ENCODE measurements at places on chromosomes 2 and 18.

GRCh38 chr2:75284345-75284744 is 85.0 kb upstream of the TACR1 start:
- no peak for DNase-seq

DNA sequence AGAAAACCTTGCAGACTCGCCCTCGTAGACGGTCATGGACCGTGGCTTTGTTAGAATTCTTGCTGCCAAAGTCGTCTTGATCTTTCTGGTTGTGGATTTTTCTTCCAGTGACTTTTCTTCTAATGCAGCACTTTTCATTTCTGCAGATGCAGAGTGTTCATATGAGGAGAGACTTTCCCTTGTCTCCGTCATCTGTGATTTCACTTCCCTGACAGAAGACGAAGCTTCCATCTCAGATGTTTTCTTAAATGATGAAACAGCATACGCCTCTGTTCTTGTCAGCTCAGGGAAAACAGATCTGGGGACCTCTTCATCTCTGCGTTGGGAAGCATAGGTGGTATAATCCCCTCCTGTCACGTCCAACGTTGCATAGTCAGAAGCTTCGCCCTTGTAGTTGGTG is 50.9 kb downstream of the PLEKHA3 start:
- no peak for DNase-seq

DNA sequence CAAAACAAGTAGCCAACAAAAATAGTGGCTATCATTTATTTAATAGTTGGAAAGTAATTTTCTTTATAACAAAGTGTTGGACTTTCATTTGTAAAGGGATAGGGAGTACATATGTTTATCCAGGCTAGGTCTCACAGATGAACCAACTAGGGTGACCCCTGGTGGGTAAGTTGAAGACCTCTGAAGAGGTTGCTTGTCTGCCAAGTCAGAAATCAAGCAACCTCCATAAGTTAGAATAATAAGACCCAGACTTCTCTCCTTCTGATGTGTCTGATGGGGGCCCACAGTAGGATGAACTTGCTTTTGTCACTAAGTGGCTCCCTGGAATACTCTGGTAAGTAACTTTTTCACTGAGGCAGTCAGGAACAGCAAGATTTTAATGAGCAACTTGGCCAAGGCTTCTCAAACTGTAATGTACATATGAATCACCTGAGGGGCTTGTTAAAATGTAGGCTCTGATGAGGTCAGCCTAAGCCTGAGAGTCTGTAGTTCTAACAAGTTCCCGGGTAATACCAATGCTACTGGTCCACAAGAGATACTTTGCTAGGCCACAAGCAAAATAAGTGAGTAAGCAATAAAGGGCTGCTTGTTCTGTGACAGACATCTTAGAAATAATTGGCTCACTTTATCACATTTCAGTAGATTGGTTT is 319.6 kb downstream of the PIK3C3 start:
- no peak for DNase-seq

DNA sequence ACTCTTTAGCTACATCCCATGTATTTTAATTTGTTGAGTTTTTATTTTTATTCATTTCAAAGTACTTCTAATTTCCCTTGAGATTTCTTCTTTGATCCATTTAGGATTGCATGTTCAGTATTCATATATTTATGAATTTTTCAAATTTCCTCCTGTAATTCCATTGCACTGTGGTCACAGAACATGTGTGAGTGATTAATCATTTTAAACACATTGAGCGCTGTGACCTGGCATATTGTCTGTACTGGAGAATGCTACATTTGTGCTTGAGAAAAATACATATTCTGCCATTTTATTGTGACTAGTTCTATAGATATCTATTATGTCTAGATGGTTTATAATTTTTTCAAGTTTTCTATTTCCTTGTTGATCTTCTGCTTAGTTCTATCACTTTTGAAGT is 353.7 kb downstream of the RAD51AP2 start:
- no peak for DNase-seq

- DNase-seq = peak; percentile 29
Measured at GRCh38 chr2:9914384-9915065, 37.0 kb upstream of the GRHL1 start.

DNA sequence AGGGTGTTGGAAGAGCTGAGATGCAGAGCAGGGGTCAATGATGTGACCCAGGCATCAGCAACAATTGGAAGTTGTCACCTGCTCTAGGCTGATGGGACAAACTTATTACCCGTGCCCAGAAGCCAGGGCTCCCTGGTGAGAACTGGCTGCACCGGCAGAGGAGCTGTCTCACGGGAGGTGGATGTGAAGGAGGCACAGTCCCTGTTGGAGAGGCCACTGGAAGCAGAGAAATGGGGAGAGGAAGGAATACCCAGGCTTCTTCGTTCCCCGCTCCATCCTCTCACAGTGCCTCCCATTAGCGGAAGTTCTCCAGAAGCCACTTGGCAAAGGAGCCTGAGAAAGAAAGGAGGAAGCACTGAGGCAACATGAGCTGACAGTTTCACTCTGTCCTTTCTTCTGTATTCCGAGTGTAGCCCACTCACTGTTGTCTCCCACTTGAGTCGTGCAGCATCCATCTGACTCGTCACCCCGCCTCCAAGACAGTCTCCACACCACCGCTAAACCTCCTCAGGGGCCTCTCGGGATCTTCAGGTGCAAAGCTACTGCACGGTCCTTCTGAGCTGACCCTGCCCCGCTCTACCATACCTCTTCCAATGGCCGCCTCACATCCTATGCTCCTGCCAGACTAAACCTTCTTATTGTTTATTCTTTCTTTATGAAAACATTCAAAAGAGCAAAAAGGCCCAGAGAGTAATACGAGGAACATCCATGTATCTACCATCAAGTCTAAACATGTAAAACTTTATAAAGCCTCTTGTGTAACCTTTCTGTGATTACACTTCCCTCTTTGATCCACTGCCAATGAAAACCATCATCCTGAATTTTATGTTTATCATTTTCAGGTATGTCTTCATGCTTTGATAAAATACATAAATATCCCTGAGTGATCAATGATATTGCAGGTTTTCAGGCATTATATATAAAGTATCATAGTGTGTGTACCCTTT is 19.1 kb upstream of the AFTPH start:
- no peak for DNase-seq

DNA sequence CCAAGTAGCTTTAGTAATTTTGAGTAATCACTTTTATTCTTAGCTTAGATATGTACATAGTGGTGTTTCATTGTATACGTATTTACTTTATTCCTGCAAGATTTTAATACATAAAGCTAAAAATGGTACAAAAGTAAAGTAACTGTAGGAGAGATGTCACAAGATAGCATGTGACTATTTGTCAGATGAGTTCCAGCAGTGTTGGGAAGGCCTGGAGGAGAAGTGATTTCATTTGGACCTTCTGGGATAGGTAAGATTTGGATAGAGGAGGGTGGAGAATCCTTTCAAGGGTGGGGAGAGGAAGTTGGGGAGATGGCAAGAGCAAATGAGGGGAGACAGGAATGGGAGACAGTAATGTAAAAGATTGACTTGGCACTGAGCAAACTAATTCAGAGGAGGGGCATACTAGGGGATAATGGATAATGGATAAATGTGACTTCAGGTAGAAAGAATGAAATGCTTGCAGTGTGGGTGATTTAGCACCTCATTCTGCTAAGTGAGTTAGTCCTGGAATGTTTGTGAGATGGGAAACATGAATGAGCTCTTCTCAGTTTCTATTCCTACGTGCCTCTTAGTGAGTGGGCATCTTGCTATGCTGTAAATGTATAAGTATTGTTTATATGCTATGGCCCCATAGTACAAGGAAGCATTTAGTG is 10.5 kb downstream of the WDR43 start:
- DNase-seq = no peak

DNA sequence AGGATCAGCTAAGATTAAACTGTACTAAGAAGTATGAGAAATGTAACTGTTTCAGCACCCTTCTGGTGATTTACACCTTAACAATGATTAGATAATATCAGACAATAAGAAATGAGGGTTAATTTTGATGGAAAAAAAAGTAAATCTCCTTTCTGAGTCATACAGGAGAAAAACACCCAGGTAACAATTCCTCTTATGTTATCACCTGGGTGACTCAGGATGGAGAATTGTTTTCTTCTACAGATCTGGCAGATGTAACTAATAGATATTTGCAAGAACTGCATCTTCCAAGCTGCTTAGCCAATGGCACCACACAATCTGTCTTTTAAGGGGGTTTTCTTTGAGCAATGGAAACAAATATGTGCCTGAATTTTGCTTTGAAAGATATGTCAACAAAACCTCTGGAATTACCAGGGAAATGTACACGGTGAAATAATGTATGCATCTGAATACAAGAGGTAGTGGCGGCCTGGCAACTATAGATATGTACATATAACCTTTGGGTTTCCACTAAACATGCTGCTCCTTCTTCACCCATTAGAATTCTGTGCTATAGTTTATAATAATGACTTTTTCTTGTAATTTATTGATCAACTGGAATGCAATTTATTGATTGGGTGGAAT is 407.9 kb downstream of the CPS1 start:
- no peak for DNase-seq

DNA sequence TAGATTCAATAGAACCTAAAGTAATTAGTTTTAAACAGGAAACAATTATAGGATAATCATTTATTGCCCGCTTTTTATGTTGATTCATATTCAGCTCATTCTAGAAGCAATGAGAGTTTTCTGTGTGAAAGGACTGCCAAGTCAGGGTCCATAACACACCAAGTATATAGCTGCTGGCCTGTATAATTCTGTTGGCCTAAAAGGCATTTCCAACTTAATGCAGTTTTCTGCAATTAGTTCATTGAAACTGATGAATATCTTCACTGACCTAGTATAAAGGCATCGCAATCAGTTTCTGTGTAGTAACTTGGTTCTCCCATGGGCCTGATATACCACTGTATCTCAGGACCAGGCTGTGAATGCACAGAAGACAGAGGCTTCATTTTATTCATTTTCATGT is 69.1 kb upstream of the GRB14 start:
- no peak for DNase-seq

- no peak for DNase-seq
Measured at GRCh38 chr2:187826023-187826422, 271.8 kb upstream of the TFPI start.

DNA sequence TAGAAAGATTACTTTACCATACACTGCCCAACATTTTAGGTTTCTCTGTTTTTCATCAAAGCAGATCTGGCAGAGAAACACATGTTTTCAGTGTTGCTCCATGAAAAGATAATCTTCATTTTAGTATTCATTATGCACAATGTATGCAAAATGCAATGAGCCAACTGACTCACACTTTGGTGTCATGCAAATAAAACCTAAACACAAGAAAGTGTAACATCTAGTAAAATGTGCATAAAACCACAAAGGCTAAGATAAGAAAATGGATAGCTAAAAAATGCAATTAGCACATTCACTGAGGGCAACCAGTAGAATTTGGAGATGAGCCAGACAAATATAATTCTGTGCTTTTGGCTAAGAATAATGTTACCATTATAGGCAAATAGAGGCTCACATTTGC is 203.5 kb upstream of the UBE2E3 start:
- DNase-seq = no peak

DNA sequence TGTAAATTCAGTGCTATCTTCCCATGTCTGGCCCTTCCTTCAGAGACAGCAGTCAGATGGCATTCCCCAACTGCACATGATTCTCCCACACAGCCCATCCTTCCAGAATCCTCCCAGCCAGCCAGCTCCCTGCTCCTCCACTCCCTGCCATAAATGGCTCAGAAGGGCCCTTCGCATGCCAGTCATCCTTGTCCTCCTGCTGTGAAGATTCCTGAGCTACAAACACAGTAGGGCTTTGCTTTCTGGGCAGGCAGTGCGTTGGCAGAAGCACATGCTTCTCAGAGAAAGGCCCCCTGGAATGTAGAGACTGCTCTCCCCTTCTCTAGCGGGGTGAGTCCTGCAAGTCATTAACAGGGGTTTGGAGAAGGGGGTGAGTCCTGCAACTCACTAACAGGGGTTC is 71.9 kb downstream of the TEX51 start:
- no peak for DNase-seq

- no peak for DNase-seq
Measured at GRCh38 chr2:20438334-20439192, 8.3 kb upstream of the RHOB start.

- no peak for DNase-seq
Measured at GRCh38 chr18:67961701-67962440, 445.4 kb upstream of the DSEL start.

DNA sequence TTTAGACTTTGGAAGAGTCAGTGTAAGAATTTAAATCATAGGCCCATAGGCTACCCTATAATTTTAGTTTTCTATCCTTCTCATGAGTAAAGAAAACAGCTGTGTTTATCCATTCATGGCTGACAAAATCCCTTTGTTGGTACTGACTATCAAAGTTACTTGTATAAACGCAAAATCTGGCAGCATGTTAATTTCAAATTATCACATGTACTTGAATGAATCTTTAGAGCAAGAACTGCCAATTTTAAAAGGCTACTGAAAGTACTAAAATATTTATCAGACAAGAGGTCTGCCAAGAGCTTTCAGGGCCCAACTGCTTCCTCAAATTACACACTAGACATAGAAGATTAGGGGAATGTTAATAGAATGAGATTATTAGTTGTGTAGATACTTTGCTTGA is 66.6 kb downstream of the MYL12B start:
- DNase-seq = no peak

DNA sequence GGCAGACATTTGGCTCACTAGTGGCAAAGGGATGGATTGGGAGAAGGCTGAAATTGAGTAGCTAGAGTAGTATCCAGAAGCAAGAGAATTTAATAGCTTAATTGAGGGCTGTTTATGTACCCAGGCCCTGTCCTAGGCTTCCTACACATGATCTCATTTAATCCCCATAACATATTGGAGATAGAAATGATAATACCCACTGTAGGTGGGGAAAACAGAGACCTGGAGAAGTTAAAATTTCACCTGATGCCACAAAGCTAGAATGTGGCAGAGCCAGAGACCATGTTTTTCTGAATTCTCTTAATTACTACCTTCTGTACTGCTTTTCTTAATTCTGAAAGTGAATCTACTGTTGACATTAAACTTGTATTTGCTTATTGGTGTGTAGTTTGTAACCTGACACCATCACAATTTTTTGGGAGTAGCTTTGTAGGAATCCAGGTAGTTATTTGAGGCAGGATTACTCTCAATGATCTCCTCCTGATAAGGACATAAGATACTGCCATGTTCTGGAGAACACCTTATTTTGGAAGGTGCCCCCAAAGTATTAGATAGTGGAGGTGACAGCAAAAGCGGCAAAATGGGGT is 42.2 kb downstream of the RAB10 start:
- no peak for DNase-seq

DNA sequence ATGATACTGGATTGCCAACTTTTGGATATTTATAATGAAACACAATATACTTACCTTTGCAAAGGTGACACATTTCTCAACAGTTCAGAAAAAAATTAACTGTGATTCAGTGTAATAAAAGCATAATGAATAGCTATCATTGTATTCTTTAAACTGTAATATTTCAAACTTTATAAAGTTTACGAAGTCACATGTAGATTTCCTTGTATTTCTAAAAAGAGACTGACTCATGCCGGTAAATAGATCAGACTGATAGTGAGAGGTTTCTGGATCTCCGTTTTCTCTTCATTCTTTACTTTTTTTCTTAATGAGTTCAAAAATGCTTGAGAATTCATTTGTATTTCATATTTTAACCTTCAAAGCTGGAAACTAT is 70.1 kb downstream of the EML4 start:
- DNase-seq = no peak
